Activated T-helper 1 cell treated with anti-CD3 and anti-CD28 coated beads, Interleukin-2, amount 50 U/mL, for 16 hours (primary cell): ENCODE measurements at places on chromosomes 11 and 22.

- DNase-seq: no peak
Observed at GRCh38 chr22:46416891-46417580, 81.5 kb downstream of the TRMU start.

DNA sequence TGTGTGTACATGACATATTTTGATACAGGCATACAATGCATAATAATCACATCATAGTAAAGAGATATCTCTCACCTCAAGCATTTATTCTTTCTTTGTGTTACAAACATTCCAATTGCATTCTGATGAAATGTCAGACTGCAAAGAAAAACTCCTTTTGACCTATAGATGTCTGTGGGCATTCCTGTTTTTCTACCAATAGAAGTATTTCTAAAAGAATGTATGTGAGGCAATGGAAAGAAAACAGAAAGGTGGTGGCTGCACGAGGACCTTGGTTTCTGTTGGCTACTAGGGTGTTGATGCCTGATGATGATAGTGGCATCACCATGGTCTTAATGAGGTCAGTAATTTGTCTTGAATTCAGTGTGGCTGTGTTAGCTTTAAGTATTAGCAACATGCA, 137.0 kb upstream of the ANO3 start:
- DNase-seq: no peak

- DNase-seq: no peak
Observed at GRCh38 chr11:122405547-122406341, 249.8 kb upstream of the UBASH3B start.

DNA sequence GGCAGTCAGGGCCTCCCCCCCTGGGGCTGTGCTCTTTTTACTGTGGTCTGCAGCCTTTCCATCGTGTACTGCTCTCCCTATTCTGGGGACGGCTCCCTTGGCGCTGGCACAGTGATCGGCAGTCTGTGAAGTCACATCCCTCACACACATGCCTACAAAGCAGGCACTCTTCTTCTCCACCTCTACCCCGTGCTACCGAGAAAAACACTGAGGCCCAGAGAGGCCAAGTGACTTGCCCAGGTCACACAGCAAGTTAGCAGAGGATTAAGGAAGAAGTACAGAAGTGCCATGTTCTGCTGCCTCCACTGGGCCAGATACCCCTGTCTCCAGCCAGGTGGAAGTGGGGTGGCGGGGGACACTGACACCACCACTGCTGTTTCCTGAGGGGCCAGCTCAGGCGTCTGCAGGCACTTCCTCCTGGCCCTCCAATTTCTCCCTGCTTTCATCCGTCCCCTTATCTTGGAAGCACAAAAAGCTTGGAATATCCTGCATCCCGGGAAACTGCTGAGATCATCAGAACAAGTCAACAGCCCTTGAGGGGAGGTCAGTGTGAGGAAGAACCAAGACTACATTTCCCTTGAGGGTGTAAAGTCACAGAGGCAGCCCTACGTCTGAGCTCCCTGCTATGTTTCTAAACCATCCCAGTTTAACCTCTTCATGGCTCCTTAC, 30.2 kb upstream of the KLHL35 start:
- no peak for DNase-seq

DNA sequence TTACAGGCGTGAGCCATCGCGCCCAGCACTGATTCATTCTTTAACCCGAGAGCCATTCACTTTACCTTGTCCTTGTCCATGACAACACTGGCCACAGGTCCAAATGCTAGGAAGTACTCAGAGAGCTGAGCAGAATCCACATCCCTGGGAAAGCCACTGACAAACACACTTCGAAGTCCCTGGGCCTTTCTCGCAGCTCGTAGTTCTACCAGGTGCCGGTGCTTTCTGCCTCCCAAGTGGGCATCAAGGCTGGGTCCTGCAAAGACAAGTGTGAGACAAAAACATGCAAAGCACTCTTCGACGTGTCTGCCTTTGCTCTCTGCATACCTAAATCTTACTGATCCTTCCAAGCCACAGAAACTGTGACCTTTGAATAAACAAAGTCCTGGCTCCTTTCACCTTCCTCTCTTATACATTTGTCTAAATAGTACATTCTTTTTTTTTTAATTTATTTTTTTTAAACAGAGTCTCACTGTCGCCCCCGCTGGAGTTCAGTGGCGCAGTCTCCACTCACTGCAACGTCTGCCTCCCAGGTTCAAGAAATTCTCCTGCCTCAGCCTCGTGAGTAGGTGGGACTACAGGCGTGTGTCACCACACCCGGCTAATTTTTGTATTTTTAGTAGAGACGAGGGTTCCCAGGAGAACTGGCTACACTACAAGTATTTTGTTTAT, 2.2 kb downstream of the TUT1 start:
- no peak for DNase-seq

DNA sequence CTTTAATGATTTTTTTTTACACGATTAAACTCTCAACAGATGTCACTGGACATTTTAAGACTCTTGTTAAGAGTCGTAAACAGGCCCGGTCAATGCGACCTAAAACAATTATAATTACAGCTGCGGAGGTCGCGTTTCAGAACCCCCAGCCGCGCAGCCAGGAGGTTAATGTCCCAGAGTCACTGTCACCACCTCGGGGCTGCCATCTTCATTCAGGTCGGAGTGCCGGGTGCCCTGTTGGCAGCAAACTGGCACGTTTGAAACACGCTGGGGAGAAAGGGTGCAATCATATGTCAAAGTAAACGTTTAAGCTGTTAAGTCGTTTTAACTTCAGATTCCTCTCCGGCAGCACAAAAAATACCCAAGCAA, 711 bp upstream of the PHF21B start:
- no peak for DNase-seq

GRCh38 chr22:45475063-45475747, 27.5 kb upstream of the FBLN1 start:
- no peak for DNase-seq

- no peak for DNase-seq
Observed at GRCh38 chr11:66478729-66479393, 1.4 kb upstream of the DPP3 start.

GRCh38 chr22:32515084-32515483, 40.5 kb downstream of the FBXO7 start:
- DNase-seq: no peak

DNA sequence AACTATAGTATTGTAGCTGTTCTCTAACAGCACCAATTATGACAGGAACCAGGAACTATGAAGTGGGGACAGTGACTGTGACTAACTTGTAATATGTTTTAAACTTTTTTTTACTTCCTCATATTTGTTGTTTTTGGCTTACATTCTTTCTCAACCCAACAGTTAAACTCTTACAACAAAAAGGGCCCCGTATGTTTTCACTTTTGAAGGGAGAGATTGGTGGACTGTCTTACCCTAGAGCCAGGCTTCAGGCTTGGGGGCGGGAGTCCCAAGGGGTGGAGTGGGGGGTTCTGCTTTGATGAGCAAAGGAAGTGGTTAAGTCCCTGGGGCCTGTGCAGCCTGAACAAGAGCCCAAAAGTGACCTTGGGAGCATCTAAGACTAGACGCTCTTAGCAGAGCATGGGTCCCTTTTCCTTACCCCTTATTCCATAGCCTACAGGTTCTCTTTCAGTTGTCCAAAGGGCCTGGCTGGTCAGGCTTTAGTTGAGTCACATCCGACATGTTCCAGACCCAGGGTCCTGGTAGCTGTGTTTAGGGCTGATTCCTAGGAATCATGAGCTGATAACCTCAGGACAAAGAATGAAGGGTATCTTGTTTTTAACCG, 38.8 kb downstream of the STIM1 start:
- DNase-seq: no peak

DNA sequence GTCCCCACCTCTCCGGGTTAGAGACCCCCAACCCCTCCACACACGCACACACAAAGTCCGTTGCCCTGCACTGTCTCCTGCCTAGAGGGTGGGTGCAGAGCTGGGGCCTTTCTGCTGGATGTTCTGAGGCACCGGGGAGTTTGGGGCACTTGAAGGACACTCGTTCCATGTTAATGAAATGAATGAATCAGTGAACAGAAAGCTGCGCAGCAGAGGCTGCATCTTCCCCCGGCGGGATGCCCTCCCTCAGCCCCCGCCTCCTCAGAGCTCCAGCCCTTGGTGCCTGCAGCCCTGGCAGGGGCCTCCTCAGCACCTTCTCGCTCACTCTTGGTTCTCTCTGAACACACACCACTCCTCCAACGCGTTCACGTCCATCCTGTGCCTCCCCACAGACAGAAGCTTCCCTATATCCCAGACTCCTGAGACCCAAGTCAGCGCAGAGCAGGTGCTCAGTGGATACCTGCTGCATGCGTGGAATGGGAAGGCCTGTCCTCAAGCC, 611.9 kb downstream of the TBC1D22A start:
- DNase-seq: no peak

GRCh38 chr11:9840460-9841004, 176.7 kb downstream of the SWAP70 start:
- DNase-seq: no peak

DNA sequence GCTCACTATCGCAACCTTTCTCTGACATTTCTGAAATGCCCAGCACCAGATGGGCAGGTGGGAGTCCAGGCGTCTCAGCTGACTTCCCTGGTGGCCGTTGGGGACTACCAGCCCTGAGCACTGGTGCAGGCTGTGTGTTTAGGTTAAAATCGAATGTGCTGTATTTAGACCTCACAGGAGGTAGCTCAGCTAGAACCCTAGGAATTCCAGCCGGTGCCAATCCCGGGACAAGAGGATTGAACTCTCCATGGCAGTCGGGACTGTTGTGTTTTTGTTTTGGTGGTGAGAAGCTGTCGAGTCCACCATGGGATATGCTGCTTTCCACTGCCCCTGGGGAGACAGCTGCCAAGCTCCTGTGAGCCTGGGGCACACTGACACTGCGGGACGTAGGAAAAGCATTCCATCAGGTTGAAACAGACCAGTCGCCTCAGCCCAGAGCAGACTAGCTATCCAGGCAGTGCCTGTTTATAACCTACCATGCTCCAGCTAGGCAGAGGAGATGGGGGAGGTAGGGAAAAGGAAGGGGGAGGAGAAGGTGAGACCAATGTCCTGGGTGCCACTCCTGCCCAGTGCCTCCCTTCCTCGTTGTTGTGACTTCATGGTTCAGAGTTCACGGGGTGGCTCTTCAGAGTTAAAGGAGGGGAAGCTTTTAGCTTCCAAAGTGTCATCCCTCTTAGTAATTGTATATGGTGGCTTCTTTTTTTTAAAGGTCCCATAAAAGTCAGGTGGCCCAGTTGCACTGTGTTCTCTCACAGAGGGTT, 53.0 kb downstream of the MICAL2 start:
- DNase-seq: no peak

DNA sequence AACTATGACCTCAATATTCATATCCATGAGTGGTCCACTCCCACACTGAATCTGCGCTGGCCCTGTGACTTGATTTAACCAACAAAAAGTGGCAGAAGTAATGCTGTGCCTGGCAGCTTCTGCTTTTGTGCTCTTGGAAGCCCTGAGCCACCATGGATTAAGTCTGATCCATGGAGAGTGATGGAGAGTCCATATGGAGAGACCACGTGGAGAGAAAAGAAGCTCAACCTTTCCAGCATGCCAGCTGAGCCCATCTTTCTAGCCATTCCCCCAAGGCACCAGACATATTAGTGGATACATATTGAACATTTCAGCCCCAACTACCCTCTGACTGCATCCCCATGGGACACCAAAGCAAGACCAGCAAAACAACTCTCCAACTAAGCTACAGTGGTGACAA, 16.0 kb downstream of the LRRC55 start:
- no peak for DNase-seq

DNA sequence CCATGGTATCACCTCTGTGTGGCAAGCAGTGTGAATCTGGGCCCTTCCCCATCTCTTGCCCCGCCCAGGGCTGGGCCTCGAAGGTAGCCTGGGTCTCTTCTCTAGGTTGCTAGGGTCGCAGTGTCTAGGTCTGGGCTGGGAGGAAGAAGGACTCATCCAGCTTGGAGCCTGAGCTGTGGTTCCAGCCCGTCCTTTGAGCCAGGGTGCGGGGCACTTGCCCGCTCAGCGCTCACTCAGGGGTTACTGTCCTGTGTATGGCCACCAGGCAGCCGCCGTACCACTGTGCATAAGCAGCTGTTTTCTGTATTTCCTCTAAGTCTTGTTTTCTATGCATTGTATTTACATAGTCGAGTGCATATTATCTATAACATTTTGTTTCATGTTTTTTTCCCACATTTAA, 160.9 kb downstream of the TBC1D22A start:
- DNase-seq: no peak

DNA sequence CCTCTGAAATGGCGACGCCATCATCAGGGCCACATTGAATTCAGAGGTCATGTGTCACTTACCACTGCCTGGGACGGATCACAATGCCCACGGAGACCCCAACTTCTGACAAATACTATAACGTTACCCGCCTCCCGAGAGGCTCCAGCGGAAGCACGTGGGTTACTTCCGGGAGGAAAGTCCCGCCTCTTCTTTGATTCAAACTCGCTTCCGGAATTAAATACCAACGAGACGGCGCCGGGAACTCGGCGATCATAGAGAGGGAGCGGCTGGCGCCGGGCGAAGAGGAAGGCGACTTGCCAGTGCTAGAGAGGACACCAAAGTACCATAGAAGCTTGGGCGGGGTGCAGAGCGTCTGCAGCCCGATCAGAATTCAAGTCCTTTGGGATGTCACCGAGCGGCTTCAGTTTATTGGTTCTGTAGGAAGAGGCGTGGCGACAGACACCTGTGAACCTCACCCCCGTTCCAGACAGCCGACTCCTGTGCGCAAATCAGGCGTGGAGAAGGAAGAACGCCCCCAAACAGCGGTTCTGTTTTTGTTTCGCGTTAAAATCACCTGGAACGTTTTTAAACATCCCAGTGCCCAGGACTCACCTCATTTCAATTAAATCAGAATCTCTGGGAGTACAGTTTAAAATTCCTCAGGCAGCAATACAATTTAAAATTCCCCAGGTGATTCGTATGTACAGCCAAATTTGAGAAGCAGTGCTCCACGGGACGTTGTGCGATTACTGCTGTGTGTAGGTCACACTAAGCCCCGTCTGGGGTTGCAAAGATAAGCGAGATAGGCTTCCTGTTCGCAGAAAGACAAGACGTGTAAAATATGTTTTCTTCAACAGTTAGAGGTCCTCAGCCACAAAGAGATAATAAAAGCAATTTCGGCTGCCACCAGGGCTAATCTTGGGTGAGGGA, at the start of gene TIMM10:
Gene TIMM10, minus strand, starts transcription at position 159 of the 912 bp plus-strand sequence. CDS start 565 bp downstream, outside the sequence.
- peak; percentile 91 for DNase-seq

GRCh38 chr11:92259861-92260260, 35.2 kb downstream of the FAT3 start:
- no peak for DNase-seq

DNA sequence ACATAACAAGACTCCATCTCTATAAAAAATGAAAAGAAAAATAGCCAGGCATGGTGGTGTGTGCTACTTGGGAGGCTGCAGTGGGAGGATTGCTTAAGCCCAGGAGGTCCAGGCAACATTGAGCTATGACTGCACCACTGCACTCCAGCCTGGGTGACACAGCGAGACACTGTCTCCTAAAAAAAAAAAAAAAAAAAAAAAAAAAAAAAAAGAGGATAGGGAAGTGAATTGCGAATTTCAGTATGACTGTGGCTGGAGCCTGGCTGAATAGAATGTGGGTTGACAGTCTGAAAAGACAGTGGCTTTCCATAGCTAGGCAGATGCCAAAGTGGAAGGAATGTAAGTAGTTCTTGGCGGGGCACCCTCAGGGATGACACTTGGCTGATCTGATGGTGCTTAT, 6.4 kb upstream of the LDHAL6A start:
- no peak for DNase-seq

DNA sequence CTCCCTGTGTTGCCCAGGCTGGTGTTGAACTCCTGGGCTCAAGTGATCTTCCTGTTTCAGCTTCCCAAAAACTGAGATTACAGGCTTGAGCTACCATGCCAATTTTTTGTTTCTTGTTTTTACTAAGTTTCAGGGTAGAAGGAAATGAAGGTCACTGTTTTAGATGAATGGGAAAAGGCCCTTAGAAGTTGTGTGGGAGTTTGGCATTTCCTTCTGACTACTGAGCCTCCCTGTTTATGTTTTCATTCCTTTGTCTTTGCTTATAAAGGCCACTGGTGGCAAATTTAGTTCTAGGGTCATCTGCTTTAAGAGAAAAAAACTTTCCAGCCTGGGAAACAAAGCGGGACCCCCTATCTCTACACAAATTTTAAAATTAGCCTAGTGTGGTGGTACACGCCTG, 22.1 kb downstream of the SRPRA start:
- no peak for DNase-seq
